Bronchial smooth muscle cell (primary cell): ENCODE measurements at places on chromosomes 5 and 9. TPM values are rescaled to one million over a fixed set of nuclear protein-coding genes. Genes with fewer than 3 reads are reported as not detected.

CATSPER3 gene
- 0.16 and 0.17 TPM in 2 replicates for total RNA-seq

SHISAL2B gene
- 0.16 TPM in 1 of 2 replicates, not detected in the other for total RNA-seq

LCN10 gene
- total RNA-seq: 0.16 TPM in 1 of 2 replicates, not detected in the other

C9orf153 gene
- 0.09 and 0.32 TPM in 2 replicates for total RNA-seq

SH3TC2 gene
- total RNA-seq: 0.34 and 3.6 TPM in 2 replicates

BHMT gene
- total RNA-seq: not detected in 2 replicates

PDZD2 gene
- 0.09 and 0.16 TPM in 2 replicates for total RNA-seq

STPG3 gene
- 0.16 TPM in 1 of 2 replicates, not detected in the other for total RNA-seq

MRPS27 gene
- total RNA-seq: 54.5 and 64.9 TPM in 2 replicates

FANCG gene
- total RNA-seq: 11.5 and 11.8 TPM in 2 replicates

RNF208 gene
- 0.09 and 0.16 TPM in 2 replicates for total RNA-seq

PCDHGA5 gene
- 1.6 and 2.0 TPM in 2 replicates for total RNA-seq

ABO gene
- not detected in 2 replicates for total RNA-seq

NKD2 gene
- total RNA-seq: 0.16 and 4.0 TPM in 2 replicates

GADD45G gene
- total RNA-seq: 0.32 and 3.3 TPM in 2 replicates

PCDHB12 gene
- total RNA-seq: 0.16 and 0.86 TPM in 2 replicates

CDH12 gene
- total RNA-seq: not detected in 2 replicates

PNPLA7 gene
- 1.8 and 3.0 TPM in 2 replicates for total RNA-seq

SEMA6A gene
- 0.09 and 0.16 TPM in 2 replicates for total RNA-seq

SLC25A2 gene
- 0.32 TPM in 1 of 2 replicates, not detected in the other for total RNA-seq

TNFAIP8 gene
- total RNA-seq: 20.7 and 31.8 TPM in 2 replicates

TAF11L5 gene
- total RNA-seq: not detected in 2 replicates

IRX1 gene
- total RNA-seq: 0.09 TPM in 1 of 2 replicates, not detected in the other

PCDHB14 gene
- total RNA-seq: 0.63 and 2.6 TPM in 2 replicates

GARNL3 gene
- 0.63 and 3.3 TPM in 2 replicates for total RNA-seq

SNCB gene
- total RNA-seq: 0.09 and 0.32 TPM in 2 replicates

IL13 gene
- total RNA-seq: 0.16 TPM in 1 of 2 replicates, not detected in the other

FAM219A gene
- total RNA-seq: 2.8 and 3.5 TPM in 2 replicates

PCDHAC1 gene
- total RNA-seq: under 0.01 and 0.09 TPM in 2 replicates

KLF4 gene
- 24.2 and 24.7 TPM in 2 replicates for total RNA-seq

AJM1 gene
- 0.95 and 1.5 TPM in 2 replicates for total RNA-seq

LCN12 gene
- not detected in 2 replicates for total RNA-seq

PCDHA11 gene
- total RNA-seq: 0.09 and 0.16 TPM in 2 replicates

STX17 gene
- 11.5 and 13.4 TPM in 2 replicates for total RNA-seq

FBP2 gene
- total RNA-seq: not detected in 2 replicates

LCN6 gene
- total RNA-seq: not detected in 2 replicates

RANBP3L gene
- under 0.01 and 1.1 TPM in 2 replicates for total RNA-seq

OMD gene
- 0.95 and 1.1 TPM in 2 replicates for total RNA-seq

IFNA2 gene
- not detected in 2 replicates for total RNA-seq

FIBCD1 gene
- total RNA-seq: 6.7 and 9.3 TPM in 2 replicates

PCDHGB1 gene
- 1.5 and 3.8 TPM in 2 replicates for total RNA-seq

PCDHA12 gene
- total RNA-seq: under 0.01 TPM in 2 replicates

FGF10 gene
- 0.26 and 0.79 TPM in 2 replicates for total RNA-seq

NR5A1 gene
- not detected in 2 replicates for total RNA-seq

EGFLAM gene
- total RNA-seq: 0.16 and 0.26 TPM in 2 replicates

DND1 gene
- 0.16 and 0.17 TPM in 2 replicates for total RNA-seq

GABRA1 gene
- not detected in 2 replicates for total RNA-seq

LPAR1 gene
- 159 and 450 TPM in 2 replicates for total RNA-seq

PIP5K1B gene
- not detected in 2 replicates for total RNA-seq

SREK1 gene
- total RNA-seq: 64.1 and 79.9 TPM in 2 replicates

PCDHB9 gene
- total RNA-seq: 0.16 and 0.69 TPM in 2 replicates

PCDHGA7 gene
- total RNA-seq: 5.7 and 11.5 TPM in 2 replicates

SLC1A3 gene
- total RNA-seq: 1.7 and 3.0 TPM in 2 replicates

ANKRD31 gene
- total RNA-seq: 0.09 and 0.16 TPM in 2 replicates

ENHO gene
- 0.16 and 0.26 TPM in 2 replicates for total RNA-seq
